ENCODE measurements at places on chromosomes 12 and 14.

DNA sequence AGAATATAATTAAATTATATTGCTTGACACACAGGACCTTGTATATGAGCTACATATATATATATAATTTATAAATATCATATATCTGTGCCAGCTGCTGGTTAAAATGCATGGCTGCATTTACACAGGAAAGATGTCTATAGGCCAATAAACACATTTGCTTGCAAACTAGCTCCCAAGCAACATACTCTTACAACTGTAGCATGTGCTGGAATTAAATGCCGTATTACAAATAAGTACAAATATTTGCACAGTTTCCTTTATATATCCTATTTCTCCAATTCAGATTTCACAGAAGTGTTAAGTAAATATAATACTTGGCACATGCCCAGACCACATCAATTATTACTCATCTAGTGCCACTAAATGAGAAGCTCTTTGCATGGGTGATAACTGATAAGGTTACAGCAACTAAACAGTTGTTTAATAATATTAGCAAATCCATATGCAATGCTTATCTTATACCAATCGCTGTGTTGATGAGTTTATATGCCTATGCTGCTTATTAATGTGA is 66.7 kb upstream of the E2F7 start:
- DNase-seq: no peak

- DNase-seq: peak; percentile 54
Measured at GRCh38 chr12:6632026-6632983, 3.5 kb downstream of the LPAR5 start.

GRCh38 chr12:64560396-64561301 is 49.6 kb upstream of the RASSF3 start:
- no peak for DNase-seq

GRCh38 chr14:28761438-28762291 is 4.9 kb upstream of the FOXG1 start:
- DNase-seq: no peak

DNA sequence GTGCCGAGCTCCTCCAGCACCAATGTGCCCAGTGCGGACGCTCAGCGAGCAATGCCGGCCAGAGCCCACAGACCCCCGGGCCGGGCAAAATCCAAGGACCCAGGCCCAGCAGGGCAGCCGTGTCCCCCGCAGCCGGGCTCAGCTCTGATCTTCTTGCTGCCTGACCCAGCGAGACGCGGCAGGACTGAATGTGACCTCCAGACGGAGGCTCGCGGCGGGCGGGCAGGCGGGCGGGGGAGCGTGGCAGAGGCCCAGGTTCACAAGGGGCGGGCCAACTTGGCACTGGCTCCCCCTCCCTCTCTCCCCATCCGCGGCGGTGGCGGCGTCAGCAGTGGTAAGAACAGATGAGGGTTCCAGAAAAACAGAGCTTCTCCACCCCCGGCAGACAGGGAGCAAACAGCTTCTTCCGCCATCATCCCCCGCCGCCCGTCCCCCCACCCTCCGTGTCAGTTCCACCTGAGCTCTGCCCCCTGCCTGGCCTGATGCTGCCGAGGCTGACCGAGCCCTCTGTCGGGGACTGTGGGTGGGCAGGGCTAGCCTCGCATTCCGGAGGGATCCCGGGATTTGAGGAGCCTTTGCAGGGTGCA is 94.3 kb downstream of the RFLNA start:
- peak; percentile 63 for DNase-seq

DNA sequence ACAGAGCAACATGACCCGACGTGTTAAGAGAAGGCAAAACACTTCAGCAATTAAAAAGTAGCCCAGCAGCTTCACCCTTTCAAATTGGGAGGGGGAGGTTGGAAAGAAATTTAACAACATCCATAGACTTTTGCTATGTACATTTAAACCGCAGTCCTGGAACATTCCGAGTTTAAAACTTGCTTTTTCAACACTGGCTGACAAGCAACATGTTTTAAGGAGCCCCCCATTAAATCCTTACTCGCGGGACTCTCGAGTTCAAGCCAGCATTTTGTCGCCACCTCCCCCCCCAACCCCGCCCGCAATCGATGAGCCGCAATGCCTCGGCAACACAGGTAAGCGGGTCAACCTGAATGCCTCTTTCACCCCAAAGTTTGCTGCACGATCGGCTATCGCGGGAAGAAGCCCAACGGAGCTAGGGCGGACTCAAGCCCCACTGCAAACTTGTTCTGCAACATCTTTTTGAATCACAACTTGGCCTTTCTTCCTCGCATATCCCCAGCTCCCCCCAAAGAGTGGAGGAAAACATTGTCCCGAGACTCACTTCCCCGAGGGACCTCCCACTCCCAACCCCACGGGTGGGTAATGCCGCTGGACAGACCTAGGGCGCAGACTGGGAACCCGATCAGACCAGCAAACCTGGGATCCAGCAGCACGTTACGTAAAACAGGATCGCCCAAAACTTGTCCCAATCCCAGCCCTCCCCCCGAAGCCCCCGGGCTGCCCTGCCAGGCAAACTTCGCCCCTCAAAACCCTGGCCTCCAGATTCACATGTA is 777 bp downstream of the ZFP36L1 start:
- no peak for DNase-seq

DNA sequence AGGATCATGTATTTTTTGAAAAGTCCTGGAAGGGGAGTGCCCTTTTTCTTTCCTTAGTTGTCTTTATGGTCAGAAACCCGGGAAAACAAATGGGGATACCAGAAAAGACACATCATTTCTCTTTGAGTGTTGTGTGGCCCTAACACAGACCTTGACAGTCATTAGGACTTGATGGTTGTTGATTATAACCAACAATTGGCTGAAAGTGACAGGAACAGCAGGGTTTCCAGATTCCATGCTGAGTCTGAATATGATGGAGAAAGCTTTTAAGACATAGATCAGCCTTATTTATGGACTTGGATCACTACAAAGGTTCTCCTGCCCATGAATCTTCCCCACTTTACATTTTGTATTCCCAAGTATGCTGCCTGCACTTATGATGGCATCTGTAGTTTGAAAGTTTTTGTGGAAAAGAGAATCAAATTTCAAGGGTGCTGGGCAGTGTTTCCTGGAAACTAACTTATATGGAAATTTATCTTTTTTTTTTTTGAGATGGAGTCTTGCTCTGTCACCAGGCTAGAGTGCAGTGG is 30.4 kb downstream of the POLR3B start:
- DNase-seq: no peak

DNA sequence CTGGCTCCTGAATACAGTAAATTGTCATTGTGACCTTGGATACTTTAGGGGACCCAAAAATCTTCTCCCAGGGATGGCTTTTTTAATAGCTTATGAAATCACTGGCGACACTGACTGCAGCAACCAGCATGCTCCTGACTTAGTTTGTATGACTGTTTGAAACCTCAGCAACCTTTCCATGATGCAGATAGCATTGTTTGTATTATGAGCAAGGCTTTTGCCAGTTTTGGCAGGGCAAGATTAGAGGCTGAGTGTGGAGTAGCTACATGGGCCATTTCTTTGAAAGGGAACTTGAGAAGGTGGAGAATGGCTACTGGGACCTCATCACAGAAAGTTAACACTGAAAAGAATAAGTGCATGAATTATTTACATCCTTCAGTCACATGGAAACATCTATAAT is 50.9 kb downstream of the SLC4A8 start:
- no peak for DNase-seq

DNA sequence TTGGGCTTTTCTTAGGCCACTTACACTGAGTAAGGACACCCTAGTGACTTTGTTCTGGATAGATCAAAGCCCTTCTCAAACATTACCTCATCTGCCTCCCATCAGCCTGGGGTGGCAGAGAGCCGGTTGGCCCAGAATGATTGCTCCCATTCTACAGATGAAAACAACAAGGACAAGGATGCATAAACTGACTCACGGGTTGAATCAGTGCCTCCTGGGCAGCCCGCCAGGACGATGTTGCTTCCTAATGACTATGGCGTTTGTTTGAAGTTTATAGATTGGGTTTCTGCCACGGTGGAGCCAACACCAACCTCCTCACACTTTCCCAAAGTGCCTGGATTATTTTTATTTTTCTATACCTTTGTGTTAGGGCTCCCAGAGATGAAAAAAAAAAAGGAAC is 3.6 kb upstream of the VRK1 start:
- no peak for DNase-seq

- DNase-seq: no peak
Measured at GRCh38 chr14:99554184-99554583, 49.8 kb downstream of the CCDC85C start.

DNA sequence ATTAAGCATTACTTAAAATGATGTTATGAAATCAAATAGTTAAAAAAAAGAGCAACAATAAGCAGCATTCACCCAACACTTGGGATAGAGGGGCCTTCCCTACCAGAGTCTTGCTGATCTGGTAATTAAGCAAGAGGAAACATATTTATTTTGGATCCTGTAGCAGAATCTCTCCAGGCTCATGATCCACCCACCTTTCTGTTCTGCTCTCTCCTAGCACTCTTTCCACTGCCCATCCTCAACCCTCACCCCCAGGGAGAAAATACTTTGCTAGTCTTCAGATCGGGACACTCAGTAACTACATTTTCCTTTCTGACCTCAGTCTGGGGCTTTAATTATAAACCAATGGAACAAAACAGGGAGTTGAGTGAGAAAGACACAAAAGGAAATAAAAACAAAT is 1541.9 kb downstream of the AACS start:
- DNase-seq: no peak

- DNase-seq: peak; percentile 18
Measured at GRCh38 chr12:109999983-110000505, 814 bp downstream of the ANKRD13A start.

GRCh38 chr14:100850841-100851585 is 25.1 kb downstream of the MEG3 start:
- DNase-seq: peak; percentile 62

DNA sequence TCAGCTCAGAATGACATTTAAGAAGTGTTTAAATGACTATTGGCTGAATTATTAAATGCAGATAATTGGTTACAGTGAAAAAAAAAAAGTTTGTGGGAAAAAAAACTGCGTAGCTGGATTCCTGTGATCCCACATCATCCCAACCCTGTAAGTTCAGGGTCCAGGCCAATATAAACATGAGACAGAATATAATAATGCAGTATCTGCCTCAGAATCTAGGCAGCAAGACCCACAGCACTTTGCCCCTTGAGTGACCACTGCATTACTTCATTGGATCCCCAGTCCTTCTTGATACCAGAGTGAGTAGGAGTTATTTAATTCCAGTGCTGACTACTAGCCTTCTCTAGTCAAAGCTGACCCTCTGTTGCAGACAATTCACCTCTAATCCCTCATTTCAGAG is 272.6 kb downstream of the CCER1 start:
- no peak for DNase-seq

GRCh38 chr12:26576266-26576665 is 256.7 kb downstream of the ITPR2 start:
- no peak for DNase-seq

GRCh38 chr12:91989143-91989542 is 156.5 kb downstream of the BTG1 start:
- DNase-seq: no peak

- DNase-seq: no peak
Measured at GRCh38 chr14:84209031-84209430, 1320.9 kb upstream of the FLRT2 start.

- DNase-seq: peak; percentile 88
Measured at GRCh38 chr14:55271572-55272298, 514 bp downstream of the FBXO34 start.

GRCh38 chr14:92633724-92634123 is 114.7 kb downstream of the LGMN start:
- DNase-seq: no peak

GRCh38 chr12:18446061-18446644 is 184.8 kb downstream of the PIK3C2G start:
- no peak for DNase-seq

DNA sequence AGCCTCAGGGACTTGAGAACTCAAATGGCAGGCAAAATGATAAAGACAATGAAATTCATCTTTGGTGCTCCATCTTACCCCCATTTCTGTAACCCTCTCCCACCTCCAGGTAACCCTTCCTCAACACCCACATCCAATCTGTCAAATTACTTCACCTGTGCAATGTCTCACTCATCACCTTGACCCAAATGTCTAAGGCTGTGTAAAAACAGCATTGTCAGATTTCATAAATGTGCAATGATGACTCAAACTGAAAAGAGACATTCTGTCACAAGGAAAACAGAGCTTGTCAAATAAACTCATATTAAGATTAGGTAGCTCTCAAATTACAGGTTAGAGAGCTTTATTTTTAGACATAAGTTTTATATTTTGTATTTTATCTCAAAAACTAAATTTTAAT is 19.9 kb upstream of the COCH start:
- DNase-seq: no peak

GRCh38 chr12:131930510-131930909 is 1.4 kb downstream of the PUS1 start:
- no peak for DNase-seq

GRCh38 chr12:42589465-42590329 is at the start of gene PRICKLE1:
Gene PRICKLE1 (minus strand): TSS chr12:42589746. CDS start chr12:42472516, 117,230 bp downstream.
- no peak for DNase-seq

GRCh38 chr14:95193081-95193480 is 35.8 kb upstream of the DICER1 start:
- no peak for DNase-seq

DNA sequence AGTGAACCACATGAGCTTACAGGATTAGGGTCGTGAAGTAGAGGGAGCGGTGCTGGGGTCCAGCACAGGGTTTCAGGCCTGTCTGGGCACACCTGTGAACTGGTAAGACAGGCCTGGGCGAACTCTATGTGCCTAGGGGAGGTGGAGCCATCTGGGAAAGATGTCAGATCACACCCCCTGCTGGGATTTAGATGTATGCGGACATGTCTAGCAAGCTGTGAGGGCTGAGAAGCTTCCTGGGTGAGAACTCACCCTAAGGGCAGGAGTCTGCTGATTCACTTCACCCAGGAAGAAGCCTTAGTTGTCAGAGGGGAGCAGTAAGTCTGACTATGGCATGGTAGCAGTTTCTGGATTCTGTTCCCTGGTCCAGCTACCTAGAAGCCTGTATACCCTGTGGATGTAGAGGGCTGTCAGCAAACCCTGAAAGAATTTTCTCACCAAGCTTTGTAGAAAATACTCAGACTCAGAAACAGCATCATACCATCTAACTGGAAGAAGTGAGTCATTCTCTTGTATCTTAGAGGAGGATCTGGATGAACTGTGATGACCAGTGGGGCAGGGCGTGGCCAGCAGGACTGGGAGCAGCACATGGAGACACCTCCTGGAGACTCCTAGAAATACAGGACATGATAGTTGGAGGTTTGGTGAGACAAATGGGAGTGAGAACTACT is 11.2 kb upstream of the PYGL start:
- peak; percentile 65 for DNase-seq

- DNase-seq: peak; percentile 68
Measured at GRCh38 chr14:76773188-76773885, 12.1 kb downstream of the VASH1 start.

DNA sequence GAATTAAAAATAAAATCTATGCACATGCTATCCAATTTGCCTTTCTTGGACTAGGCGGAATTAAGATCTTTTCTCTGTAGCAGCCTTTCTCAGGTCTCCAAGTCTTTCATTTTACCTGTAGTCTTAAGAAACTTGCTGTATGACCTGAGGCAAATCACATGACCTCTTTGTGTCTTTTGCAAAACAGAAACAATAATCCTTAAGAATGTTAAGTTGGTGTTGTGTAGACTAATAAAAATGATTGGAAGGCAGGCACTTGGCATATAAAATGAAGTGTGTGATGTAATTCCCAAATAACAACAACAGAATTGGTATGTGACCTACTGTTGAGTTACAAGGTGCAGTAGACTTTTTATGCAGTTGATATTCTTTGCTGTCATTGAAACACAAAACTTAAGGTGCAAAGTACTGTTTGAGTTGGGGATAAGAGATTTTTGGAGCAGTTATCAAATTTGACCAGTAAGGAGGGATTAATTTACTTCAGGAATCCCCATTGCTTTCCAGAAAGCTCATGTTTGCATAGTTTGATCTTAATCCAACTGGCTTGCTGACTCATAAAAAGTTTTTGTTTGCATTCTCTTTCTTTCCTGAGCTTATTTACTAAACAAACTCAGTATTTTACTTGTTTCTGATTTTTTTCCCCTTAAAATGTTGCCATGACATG is 51.4 kb downstream of the SUSD6 start:
- no peak for DNase-seq

All from CD4-positive, alpha-beta T cell treated with Interferon gamma for 1 hour (primary cell).